ENCODE measurements at places on chromosomes 3 and 15. TPM values are rescaled to one million over a fixed set of nuclear protein-coding genes. Genes with fewer than 3 reads are reported as not detected.

DNA sequence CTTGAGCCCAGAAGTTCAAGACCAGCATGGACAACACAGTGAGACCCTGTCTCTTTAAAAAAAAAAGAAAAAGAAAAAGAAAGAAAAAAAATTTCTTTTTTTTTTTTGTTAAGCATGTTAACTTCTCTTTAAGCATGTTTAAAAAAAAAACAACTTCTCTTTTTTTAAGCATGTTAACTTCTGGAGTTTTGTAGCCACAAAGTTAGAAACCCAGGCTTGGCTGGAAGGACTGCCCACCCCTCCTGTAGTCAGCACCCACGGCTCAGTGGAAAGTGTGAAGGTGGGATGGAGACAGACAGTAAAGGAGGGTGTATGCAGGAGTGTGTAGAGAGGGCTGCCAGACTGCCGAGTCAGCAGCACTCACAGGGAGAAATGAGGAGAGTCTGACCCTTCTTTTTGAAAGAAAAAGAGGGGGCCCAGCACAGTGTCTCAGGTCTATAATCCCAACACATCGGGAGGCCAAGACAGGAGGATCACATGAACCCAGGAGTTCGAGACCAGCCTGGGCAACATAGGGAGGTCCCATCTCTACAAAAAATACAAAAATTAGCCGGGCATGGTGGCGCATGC is 33.2 kb downstream of the GOLGA8S start:
- no peak for DNase-seq

DNA sequence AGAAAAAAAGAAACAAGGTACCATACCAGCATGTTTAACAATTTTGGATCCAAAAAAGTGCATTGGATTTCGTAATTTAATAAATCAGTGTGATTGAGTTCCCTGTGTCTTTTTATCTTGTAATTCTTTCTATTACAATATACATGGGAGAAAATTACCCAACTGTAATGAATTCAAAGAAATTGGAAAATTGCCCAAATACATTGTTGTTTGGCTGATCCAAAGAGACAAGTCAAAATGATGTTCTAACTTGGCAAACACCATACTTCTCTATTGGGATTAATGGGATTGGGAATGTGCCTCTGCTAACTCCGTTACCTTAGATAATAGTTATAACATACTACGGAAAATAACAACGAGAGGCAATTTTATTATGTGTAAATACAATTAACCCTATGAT is 1097.1 kb downstream of the ROBO1 start:
- no peak for DNase-seq

The MME gene
- total RNA-seq = 59.3 TPM

The TMEM44 gene
- 11.7 TPM for total RNA-seq

All from urinary bladder (tissue), 4 donors.